ENCODE measurements at places on chromosomes 5 and 9.

DNA sequence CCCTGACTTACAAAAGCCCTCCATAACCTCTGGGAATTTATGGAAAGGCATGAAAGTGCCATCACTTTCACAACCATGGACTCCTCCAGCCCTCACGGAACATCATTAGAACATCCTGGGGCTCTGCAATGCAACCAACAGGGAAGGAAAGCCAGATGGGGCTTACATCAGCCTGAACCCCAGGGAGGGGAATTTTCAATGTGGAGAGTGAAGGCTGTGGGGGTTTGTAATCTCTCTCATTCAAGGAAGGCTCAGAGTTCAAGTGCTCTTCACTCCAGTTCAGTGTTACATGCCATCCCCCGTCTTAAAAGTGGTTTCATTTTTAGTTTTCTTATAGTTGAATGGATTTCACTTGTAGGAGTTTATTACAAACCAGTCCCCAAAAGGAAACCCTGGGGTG lies 5.7 kb downstream of the SPRY4 start:
- no peak for DNase-seq

- no peak for DNase-seq
Observed at GRCh38 chr5:53126521-53126920, 17.0 kb upstream of the MOCS2 start.

DNA sequence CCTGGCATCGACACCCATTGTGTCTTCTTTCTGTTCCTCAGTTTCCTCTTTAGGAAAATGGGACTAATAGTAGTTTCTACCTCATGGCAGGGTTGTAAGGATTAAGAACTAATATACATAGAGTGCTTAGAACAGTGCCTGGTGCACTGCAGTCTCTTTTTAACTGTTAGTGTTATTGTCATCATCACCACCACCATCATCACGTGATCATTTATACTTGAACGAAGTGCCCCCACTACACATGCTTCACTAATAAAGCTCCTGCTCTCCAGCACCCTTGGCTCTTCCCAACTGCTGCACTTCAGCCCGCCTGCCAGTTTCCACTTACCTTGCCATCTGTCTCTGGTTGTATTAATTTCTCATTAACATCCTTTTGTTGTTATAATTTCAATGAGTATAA lies 35.8 kb upstream of the MAST4 start:
- DNase-seq, result no peak

GRCh38 chr5:143601917-143602333 lies 198.4 kb upstream of the NR3C1 start:
- DNase-seq, result no peak

DNA sequence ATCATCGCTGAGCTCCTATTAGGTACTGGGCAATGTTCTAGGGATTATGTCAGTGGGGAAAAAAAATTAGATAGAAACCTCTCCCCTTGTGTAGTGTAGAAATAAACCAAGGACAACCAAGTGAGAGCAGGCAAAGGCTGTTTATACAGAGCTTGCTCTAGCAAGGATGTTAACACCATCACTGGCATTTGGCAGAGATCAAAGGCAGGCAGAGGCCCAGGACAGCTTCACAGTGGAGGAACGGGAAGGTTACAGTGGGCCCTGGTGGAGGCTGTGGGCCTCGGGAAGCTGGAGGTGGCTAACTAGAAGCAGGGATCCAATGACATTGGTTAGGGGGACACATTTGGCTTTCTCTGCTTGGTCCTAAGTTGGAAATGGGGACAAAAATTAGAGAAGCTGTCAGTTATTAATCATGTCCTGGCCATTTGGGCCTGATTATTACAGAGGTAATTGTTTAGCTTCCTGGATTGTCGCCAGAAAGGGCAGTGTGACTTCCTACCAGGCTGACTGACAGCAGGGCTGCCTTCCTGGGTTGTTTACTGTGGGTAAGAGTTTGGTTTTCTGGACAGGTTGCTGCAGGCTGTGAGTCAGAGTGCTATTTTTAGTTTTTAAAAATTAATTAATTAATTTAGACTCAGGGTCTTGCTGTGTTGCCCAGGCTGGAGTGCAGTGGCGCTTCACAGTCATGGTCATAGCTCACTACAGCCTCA lies 259.3 kb downstream of the ROR2 start:
- DNase-seq, result no peak

DNA sequence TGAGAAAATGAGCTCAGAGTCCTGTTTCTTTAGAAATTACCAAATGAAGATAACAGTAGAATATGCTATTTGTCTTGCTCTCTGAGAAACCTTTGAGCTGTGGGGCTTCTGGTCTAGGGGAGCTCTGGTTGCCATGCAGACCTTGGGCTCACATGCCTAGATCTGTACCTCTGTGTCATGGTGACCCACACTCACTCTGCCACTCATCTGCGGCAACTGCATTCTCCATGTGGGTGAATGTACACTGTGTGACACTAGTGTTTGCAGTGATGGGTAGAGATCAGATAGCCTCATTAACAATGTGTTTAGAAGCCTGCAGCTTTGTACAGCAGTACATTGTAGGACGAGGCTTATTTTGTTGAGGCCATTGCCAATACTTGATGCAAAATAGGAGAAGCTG lies 521.2 kb downstream of the CHSY3 start:
- DNase-seq, result no peak

DNA sequence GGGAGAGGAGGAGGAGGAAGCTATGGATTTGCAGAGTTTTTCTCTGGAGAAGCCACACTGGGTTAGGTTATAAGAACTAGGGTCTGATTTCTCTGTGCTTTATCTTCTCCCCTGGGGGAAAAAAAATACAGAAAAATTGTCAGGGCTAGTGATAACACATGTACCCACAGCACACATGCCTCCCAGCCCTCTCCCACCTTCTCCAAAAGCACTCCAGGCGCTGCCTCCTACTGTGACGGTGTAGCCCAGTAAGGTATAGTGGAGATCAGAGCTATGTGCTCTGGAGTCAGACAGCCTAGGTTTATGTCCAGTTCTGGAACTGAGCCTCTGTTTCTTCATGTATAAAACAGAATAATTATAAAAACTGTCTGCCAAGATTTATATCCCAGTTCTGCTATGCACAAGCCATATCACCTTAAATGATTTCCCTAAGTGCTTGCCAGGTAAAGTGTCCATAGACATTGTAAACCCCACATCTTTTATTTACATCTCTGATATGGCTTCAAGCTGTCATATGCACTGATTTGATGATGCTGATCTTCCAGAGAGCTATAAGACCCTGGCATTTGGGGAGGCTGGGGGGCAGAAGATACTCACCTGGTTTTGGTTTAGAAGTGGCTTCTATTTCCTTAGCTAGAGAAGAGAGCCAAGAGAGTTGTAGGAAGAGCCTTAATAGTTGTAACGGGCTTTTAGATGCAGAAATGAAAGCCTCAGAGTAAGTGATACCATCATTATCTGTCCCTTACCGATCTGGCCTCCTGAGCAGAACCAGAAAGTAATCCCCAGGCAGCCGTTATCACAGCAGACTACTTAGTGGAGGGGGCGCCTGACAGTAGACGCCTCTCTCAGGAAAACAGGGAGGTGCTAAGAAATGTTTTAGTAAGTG lies 7.6 kb downstream of the SLC1A3 start:
- no peak for DNase-seq

DNA sequence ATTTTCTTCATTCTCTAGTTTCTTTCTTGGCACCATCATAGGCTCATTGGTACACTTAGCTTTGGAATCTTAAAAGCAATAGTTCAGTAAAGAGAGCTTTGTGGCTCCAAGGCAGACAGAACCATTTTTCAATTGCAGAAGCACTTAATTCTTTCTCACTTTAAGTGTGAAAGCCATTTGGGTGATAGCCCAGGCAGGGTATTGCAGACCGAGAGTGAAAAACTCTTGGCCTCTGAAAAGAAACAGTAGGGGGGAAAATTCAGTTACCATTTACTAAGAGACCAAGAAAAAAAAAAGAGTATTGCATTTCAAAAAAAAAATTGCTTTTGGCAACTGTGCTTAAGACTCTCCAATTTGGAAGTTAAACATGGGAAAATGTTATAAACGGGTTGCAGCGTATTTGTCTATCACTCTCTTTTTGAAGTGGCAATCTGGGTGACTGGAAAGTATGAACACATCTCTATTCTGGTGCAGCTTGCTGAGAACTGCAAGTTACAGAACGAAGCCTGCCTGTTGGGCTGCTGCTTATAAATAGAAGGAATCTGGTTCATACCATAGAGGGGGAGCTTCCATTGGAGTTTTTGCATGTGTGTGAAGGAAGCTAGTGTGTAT lies 170.5 kb downstream of the TLE4 start:
- no peak for DNase-seq

DNA sequence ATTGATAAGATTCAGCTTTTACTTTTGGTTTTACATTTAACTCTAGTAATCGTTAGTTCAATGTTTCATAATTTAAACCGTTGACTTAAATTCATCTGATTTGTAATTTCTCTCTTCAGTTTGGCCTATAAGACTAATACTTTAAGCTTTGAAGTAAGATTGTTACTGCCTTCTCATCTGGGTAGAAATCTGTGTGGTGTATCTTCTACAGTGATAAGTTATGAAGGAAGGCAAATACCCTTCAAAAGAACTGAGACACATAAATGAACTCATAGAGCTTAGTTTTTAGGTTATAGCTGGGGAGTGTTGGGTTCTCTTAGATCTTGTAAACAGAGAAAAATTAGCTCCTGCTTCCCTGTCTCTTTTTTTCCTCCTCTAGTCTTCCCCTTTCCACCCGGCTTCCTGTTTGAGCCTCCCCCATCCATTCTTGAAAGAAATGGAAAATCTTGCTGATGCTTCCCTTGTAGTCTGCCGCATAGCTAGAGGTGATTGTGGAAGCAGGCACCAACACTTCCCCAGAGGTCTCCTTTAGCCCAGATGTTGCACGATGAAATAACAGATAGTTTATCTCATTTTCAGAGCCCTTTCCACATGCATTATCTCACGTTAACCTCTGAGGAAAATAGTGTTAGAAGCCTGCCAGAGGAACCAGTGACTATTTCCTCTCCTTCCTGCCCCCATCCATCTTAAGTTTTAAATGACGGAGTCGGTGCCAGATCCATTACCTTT lies 2.0 kb upstream of the F2RL2 start:
- DNase-seq, result no peak

- no peak for DNase-seq
Observed at GRCh38 chr5:78605611-78606010, 43.0 kb downstream of the LHFPL2 start.

DNA sequence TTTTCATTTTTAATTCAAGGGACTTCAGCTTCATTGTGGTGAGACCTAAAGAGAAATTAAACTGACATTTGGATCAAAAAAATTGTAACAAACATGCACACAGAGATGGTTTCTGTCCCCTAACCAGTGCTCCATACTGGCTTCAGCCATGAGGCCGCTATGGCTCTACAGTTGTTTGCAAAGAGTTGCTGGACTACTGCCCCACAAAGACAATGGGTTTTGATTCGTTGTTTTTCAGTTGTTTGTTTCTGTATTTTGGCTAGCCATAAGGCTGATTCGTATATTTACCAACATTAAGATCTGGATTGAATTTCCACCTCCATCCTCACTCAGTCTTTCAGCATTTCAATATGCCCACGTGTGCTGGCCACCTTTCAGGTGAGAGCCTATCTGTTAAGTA lies 163.7 kb upstream of the KIF2A start:
- DNase-seq, result no peak

DNA sequence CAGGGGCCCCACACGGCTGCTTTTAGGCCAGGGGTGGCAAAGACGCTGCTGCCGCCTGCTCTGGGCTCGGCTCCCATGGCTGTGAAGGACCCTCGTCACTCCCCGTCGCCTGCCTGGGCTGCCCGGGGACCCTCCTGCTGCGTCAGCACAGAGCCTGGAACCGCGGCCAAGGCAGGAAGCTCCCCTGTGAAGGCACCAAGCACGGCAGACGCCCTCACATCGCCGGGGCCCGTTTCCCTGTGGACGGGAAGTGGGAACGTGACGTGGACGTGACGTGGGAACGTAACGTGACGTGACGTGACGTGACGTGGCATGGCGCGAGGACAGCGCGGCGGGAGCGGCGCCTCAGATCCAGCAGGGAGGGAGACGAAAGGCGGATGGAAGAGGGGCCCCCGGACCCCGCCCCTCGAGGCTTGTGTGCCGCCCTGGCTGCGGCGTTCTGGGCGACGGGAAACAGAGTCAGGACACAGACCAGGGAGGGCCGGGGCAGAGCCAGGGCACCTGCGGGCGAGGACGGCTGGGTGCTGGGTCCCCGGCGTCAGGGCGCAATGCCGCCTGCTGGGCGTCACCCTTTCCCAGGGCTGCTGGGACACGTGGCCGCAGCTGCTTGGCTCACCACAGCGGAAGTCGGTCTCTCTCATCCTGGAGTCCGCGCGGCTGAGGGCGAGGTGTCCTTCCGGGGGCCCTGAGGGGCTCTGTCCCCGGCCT lies 53.1 kb downstream of the MRPL36 start:
- DNase-seq, result no peak

DNA sequence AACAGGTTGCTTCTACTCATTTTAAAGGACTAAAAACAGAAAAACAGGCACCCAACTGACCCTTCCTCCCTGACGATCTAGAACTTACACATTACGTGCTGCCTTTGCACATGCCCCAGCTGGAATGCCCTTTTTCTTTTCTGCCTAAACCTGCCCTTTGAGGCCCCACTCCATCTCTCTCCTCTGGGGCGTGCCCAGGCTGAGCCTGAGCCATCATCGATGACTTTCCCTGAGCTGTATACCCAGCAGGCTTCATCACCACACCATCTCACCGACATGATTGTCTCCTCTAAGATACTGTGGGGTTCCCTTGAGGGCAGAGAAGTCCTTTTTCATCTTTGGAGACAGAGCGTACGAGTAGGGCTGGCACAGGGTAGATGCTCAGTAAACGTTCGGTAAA lies 24.1 kb upstream of the GABBR2 start:
- no peak for DNase-seq

DNA sequence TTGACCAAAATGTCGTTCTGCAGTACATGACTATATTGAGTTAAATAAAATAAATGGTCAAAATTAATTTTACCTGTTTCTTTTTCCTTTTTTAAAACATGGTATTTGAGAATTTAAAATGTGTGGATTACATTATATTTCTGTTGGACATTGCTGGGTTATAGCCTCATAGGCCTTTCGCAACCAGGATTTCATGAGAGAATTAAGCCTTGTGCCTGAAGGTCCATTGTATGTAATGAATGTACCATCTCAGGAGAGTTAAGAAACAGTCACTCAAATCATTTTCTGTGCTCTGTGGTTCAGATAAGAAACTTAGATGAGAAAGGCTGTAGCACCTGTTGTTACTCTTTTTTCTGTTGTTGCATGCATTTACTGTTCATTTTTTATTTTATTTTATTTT lies 103.5 kb downstream of the ANGPTL2 start:
- no peak for DNase-seq

DNA sequence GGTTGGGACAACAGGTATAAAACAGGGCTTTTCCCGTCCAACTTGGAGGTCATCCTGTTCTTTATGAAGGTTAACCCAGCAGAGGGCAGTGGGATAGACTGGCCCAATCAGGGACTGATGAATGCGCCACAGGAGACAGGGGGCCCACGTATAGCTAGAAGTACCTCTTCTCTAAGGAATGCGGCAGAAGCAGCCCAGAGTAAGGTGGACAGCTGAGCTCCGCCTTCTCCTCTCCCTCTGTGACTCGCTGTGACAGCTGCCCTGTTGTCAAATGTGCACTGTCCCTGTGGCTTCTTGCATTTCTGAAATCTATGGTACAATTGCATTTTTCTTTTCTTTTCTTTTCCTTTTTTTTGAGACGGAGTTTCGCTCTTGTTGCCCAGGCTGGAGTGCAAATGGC lies 306.6 kb downstream of the FBXL7 start:
- no peak for DNase-seq

GRCh38 chr5:178323541-178323865 lies 90.9 kb upstream of the PHYKPL start:
- no peak for DNase-seq

Data from CD8-positive, alpha-beta T cell (primary cell).